Hepatocyte (in vitro differentiated cells): ENCODE measurements at places on chromosomes 16 and 17. TPM values are rescaled to one million over a fixed set of nuclear protein-coding genes. Genes with fewer than 3 reads are reported as not detected.

- H3K27ac ChIP-seq: peak overlapping the region; percentile 100
- no peaks in the 10 kb centered on the region for H3K27me3 ChIP-seq
- H3K4me1 ChIP-seq: peaks cover 73% of the 10 kb centered on the region
- H3K36me3 ChIP-seq: no peaks in the 10 kb centered on the region
Measured at GRCh38 chr17:77455111-77455890, 314.5 kb downstream of the SEC14L1 start.

DNA sequence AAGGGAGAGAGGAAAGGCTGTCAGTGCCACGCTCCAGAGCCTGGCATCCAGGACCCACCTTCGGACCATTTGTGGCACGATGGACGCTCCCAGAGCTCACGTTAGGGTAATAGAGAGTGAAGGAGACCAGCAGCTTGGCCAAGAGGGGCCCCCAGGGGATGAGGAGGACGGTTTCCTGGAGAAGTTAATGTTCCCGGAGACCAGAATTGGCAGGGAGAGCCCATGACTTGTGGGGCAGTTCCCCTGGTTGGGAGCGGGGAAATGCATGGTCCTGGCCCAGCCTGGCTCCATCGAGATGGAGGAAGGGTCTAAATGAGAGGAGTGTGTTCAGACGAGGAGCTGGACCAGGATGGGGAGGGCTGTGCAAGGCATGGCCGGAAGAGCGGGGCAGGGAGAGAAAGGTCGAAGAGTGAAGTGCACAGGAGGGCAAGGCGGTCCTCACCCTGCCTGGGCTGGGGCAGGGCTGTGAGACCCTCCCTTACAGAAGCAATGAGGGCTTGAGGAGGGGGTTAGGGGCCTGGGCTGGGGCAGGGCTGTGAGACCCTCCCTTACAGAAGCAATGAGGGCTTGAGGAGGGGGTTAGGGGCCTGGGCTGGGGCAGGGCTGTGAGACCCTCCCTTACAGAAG is 2.9 kb upstream of the HIC1 start:
- H3K27ac ChIP-seq: no peak overlapping the region
- peaks cover 40% of the 10 kb centered on the region for H3K27me3 ChIP-seq
- H3K36me3 ChIP-seq: no peaks in the 10 kb centered on the region
- no peak overlapping the region for H3K4me3 ChIP-seq
- no peak for DNase-seq
- peaks cover 44% of the 10 kb centered on the region for H3K4me1 ChIP-seq

DNA sequence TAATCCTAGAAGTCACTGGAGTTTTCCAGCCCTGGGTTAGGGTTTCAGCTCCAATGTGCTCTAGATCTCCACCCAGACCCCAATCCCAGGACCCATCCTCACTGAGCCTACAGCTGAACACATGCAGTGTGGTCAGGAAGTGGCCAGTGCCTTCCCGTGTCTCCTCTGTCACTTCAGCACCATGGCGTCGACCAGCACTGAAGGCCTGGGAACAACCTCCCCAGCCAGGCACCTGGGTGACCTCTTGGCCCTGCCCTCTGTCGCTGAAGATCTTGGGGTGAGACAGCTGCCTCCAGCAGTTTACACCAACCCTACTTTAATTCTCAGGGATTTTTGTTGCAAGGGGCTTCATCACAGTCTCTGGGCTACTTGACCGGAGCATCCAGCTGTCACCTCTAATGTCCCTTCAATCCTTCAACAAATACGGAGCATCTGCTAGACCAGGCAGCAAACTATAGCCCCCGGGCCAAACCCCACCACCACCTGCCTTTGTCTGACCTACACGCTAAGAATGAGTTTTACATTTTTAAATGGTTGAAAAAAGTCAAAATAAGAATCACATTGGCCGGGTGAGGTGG is 18.0 kb upstream of the GSG1L start:
- no peak for DNase-seq
- H3K4me1 ChIP-seq: no peaks in the 10 kb centered on the region
- no peaks in the 10 kb centered on the region for H3K36me3 ChIP-seq
- H3K4me3 ChIP-seq: no peak overlapping the region
- H3K27ac ChIP-seq: peak overlapping the region; percentile 24

DNA sequence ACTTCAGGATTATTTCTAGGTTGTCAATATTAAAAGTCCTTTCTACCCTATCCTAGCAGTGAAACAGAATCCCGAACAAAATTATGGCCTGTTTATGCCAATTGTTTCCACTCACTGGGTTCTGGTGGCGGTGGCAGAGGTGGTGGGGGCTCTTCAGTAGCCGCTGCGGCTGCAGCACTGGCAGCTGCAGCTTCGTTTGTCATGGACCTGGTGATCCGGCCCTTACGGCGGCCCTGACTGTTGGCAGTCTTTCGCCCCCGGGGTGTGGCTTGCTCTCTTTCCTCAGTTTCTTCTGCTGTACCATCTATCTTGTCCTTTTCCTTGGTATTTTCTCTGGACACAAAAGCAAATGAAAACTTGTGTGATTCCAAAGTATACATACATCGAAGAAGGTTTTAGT is 94.4 kb downstream of the NCOR1 start:
- no peak overlapping the region for H3K27ac ChIP-seq
- peaks cover 4% of the 10 kb centered on the region for H3K36me3 ChIP-seq
- H3K27me3 ChIP-seq: no peaks in the 10 kb centered on the region
- no peak for DNase-seq
- no peaks in the 10 kb centered on the region for H3K4me1 ChIP-seq
- H3K4me3 ChIP-seq: no peak overlapping the region

DNA sequence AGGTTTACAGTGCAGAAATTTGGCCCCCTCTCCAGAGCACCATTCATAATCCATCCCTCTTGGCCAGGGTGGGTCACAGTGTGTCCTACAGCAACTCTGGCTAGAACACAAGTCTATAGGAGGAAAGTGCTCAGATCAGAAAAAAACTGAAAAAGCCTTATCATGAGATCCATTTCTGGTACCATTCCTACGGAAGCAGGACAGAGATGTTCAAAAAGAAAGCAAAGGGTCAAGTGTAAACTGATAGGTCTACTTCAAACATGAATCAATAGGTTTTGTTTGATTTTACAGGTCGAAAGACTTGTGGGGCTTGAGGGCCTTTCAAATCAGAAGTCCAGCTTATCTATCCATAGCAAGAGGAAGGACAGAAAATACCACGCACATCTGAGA is 326.4 kb downstream of the SOX9 start:
- DNase-seq: no peak
- no peak overlapping the region for H3K4me3 ChIP-seq
- H3K36me3 ChIP-seq: no peaks in the 10 kb centered on the region
- H3K27me3 ChIP-seq: no peaks in the 10 kb centered on the region

MRPL10 gene
- 33.7 and 34.7 TPM in 2 replicates for polyA plus RNA-seq

GRCh38 chr17:66446419-66446818 is 144.0 kb downstream of the PRKCA start:
- no peaks in the 10 kb centered on the region for H3K36me3 ChIP-seq
- H3K4me3 ChIP-seq: no peak overlapping the region
- H3K27ac ChIP-seq: no peak overlapping the region
- H3K4me1 ChIP-seq: peaks cover 10% of the 10 kb centered on the region
- DNase-seq: no peak
- no peaks in the 10 kb centered on the region for H3K27me3 ChIP-seq

DNA sequence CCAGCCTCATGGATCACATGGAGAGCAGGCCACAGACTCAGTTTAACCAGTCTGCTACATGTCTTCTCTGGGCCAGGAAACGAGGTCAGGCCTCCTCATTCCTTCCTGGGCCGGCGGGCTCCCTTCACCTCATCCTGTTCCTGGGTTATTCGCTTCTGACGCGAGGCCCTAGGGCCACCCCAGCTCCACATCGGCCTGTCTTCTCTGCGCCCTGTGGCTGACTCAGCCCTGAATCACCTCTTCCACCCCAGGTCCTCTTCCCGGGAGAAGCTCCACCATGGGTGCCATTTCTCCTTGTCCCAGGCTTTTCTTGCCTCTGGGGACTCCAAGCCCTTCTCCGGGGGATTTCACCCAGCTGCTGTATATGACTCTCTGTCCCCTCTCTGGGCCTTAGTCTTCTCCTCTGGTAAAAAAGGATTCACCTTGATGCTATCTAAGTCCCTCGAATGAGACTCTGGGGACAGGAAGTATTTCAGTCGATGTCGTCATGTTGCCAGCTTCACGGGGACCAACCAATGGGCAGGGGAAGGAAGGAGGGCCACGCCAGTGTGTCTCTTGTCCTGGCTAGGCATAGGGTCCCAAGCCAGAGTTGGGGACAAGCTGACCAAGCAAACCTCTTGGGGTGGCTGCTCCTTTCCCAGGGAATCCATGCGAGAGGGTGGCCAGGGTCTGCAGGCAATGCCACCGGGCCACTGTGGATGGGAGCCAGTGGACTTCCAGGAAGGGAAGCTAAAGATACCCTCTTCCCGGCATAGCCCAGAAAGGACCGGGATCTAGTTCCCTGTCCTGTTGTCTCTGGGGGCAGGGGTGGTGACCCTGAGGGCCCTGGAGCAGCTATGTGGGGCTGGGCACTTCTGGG is 58.7 kb downstream of the SOCS3 start:
- H3K27ac ChIP-seq: no peak overlapping the region
- no peaks in the 10 kb centered on the region for H3K36me3 ChIP-seq
- no peaks in the 10 kb centered on the region for H3K27me3 ChIP-seq
- no peak overlapping the region for H3K4me3 ChIP-seq
- DNase-seq: no peak
- H3K4me1 ChIP-seq: no peaks in the 10 kb centered on the region

DNA sequence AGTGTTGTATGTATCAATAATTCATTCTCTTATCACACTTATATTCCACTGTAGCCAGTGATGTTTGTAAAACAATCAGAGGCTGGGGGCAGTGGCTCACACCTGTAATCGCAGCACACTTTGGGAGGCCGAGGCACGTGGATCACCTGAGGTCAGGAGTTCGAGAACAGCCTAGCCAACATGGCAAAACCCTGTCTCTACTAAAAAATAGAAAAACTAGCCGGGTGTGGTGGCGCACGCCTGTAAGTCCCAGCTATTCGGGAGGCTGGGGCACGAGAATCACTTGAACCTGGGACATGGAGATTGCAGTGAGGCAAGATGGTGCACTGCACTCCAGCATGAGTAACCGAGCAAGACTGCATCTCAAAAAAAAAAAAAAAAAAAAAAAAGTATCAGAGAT is 217.0 kb downstream of the CPPED1 start:
- DNase-seq: no peak
- no peak overlapping the region for H3K4me3 ChIP-seq
- H3K4me1 ChIP-seq: no peaks in the 10 kb centered on the region

DNA sequence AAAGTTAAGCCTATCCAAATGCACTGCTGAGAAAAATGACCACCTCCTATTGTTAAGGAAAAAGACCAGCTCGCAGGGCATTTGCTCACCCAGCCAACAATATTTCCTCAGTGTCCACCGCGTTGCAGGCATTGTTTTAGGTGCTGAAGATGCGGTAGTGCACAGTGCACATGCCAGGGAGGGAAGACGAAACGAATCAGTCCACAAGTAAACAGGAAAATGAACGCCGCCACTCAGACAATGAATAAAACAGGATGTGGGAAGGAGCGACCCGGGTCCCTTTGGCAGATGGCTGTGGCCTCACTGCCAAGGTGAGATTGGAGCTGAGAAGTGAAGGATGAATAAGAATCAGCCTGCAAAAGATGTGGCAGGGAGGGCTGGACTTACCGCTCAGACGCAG is 249.2 kb downstream of the FOXL1 start:
- no peak for DNase-seq
- H3K36me3 ChIP-seq: no peaks in the 10 kb centered on the region
- H3K4me3 ChIP-seq: no peak overlapping the region

TVP23A gene
- 1.1 and 1.5 TPM in 2 replicates for polyA plus RNA-seq

DNA sequence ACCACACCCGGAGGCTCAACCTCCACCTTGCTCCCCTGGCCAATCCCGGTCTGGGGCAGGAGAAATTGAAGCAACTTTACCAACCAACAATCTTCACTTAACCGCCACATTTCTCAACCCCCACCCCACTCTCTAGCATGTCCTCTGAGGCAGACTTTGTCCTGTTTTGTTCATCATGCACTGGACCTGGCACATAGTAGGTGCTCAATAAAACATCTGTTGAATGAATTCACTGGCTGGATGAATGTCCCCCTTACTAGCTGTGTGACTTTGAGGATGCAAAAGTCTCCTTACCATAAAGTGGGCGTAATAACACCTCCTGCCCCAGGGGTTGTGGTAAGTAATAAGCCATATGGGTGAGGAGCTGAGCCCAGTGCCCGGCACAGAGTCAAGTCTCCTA is 5.8 kb downstream of the SPPL2C start:
- no peak overlapping the region for H3K27ac ChIP-seq
- H3K4me3 ChIP-seq: no peak overlapping the region
- no peak for DNase-seq
- H3K4me1 ChIP-seq: no peaks in the 10 kb centered on the region

DNA sequence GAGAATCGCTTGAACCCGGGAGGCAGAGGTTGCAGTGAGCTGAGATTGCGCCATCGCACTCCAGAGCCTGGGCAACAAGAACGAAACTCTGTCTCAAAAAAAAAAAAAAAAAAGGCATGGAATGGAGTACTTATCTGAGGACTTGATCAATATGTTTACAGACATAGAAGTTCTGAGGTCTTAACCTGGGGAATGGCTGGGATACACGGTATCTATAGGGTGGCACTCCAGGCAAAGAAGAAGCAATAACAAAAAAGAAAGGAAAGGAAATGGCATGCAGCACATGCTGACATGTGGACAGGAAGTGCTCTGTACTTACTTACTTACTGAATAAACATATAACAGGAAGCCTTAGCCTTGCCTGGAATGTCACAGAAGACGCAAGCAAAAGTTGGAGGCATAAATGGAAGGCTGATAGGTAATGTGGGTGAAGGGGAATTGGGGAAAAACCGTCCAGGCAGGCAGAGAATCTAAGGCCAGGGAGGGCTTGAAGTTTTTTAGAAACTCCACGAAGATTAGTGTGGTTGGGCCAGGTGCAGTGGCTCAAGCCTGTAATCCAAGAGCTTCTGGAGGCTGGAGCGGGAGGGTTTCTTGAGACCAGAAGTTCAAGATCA is 10.1 kb upstream of the SPOP start:
- no peaks in the 10 kb centered on the region for H3K36me3 ChIP-seq
- peak overlapping the region; percentile 59 for H3K27ac ChIP-seq
- peaks cover 5% of the 10 kb centered on the region for H3K27me3 ChIP-seq
- no peak overlapping the region for H3K4me3 ChIP-seq

DNA sequence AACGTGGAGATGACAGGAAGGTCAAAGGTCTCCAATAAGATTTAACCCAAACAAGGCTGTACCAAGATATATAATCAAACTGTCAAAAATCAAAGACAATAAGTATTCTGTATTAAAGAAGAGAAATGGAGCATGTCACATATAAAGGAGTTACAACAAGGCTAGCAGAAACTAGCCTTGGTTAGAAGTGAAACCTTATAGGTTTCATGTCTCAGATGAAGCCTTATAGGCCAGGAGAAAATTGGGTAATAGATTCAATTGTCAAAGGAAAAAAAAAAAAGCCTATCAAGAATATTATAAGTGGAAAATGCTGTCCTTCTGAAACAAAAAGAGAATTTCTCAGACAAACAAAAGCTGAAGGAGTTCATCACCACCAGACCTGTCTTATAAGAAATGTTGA is 419.4 kb downstream of the CDH11 start:
- no peak for DNase-seq
- peaks cover 6% of the 10 kb centered on the region for H3K4me1 ChIP-seq
- no peak overlapping the region for H3K27ac ChIP-seq
- no peaks in the 10 kb centered on the region for H3K36me3 ChIP-seq
